Stimulated activated CD4-positive, alpha-beta T cell treated with anti-CD3 and anti-CD28 coated beads, Interleukin-1b, Interleukin-23, amount 100 ng/mL, for 1 hour (primary cell): ENCODE measurements at places on chromosomes 7 and 10.

DNA sequence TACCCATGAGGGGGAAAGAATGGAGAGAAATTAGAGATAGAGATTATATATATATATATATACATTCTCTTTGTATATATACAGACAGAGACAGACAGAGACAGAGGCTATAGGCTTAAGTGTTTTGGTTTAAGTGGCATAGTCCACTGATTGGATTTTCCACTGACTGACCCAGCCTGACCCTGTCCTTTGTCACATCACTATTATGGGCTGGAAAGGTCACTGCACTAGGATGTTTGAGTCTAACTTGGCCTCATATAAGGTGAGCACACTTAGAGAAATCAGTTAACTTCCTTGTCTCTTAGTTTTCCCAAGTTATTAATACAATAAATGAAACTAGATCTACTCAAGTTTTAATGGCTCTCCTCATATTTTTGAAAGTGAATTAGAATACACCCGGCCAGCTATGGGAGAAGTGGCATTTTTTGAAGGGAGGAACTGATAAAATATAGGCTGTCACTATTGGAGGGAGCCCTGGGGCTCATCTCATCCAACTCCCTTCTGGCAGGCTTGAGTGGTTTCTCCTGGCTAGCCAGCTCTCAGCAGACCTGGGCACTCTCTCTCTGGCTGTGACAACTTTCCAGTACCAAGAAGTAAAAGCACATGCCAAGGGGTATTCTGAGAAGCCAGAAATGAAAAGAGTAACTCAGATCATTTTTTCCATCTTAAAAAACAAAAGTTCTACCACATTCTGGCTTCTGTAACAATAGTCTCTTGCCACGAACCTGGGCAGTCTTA lies 455.6 kb upstream of the ANKRD30A start:
- no peak for DNase-seq

DNA sequence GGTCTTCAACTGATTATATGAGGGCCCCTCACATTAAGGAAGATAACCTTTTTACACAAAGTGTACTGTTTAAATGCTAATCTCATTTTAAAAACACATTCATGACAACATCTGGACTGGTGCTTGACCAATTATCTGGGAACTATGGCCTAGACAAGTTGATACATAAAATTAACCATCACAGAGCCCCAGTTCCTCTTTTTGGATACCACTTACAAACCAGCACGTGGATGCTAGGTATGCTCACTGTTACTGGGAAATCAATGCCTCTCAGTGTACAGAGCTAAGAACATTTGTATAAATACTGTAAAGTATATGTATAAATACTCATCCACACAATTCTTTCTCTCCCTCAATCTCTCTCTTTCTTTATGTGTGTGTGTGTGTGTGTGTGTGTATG lies 1217.8 kb upstream of the LRRTM3 start:
- no peak for DNase-seq

DNA sequence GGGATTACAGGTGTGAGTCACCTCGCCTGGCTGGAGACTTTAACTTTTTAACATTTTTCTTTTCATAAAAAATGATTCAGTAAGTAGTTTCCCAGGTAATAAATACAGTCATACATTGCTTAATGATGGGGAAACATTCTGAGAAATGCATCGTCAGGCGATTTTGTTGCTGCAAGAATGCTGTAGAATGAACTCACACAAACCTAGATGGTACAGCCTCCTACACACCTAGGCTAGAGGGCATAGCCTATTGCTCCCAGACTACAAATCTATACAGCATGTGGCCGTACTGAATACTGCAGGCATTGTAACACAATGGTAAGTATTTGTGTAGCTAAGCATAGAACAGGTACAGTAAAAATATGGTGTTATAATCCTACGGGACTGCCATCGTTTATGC lies 108.5 kb upstream of the SFMBT2 start:
- DNase-seq: no peak

- no peak for DNase-seq
Observed at GRCh38 chr7:86991771-86992191, 67.7 kb downstream of the ELAPOR2 start.

GRCh38 chr10:111873621-111874135 lies 309.9 kb downstream of the GPAM start:
- no peak for DNase-seq

DNA sequence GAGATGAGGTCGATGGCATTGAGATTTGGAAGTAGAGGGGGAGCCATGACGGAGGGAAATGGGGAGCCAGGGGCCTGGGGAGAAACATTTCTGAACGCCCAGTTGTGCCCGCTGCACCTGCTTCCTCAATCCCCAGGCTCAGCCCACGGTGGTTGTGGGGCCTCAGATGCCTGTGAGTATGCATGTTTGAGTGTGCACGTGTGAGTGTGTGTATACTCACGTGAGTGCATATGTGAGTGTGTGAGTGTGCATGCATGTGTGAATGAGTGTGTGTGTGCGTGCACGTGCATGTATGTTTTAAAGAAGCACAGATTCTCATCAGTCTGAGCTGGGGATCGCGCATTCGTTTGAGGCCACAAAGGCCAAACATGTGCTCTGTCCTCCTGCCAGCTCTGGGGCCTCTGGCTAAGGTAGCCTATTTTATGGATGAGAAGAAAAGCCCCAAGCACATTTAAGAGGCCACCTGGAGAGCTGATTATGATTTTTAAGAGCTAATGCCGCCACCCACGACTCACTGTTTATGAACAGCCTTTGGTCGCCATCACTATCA lies 154.8 kb downstream of the ARHGAP12 start:
- no peak for DNase-seq

DNA sequence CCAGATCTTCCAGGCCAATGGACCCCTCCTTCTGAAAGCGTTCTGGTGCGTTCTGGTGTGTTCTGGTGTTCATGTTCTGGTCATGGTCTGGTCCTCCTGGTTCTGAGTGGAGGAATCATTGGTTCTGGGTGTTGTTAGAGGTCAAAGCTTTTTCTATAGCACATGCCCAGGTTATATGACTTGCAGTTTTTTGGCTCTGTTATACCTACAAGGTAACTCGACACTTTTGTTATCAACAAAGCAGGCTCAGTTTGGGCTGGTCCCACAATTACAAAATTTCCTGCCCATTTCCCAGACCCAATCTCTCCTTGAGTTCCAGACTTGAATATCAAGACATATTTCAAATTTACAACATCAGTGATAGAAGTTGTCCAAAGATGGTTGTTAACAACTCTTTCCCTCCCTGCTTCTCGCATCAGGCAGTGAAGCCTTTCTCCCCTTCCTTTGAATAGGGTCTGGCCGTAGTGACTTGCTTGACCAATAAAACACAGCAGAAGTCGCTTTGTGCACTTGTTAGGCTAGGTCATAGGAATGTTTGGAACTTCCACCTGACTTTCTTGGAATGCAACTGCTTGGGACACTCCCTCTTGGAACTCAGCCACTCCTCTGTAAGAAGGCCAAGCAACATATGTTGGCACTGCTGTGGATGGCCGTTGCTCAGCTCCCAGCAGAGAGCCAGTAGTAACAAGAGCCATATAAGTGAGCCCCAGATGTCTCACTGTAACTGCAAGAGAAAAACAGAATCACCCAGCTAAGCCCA lies 83.1 kb upstream of the STEAP1B start:
- no peak for DNase-seq

DNA sequence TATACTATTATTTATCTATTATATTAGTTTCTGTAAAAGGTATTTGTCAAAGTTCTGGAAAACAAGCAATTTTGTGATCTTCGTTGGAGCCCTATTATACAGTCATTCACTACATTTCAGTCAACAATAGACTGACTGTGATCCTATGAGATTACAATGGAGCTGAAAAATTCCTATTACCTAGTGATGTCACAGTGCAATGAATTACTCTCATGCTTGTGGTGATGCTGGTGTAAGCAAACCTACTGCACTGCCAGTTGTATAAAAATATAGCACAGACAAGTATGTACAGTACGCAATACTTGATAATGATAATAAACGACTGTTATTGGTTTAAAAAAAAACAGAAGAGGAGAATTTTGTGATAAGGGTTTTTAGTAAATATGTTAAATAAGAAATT lies 21.4 kb downstream of the OR6V1 start:
- DNase-seq: no peak

DNA sequence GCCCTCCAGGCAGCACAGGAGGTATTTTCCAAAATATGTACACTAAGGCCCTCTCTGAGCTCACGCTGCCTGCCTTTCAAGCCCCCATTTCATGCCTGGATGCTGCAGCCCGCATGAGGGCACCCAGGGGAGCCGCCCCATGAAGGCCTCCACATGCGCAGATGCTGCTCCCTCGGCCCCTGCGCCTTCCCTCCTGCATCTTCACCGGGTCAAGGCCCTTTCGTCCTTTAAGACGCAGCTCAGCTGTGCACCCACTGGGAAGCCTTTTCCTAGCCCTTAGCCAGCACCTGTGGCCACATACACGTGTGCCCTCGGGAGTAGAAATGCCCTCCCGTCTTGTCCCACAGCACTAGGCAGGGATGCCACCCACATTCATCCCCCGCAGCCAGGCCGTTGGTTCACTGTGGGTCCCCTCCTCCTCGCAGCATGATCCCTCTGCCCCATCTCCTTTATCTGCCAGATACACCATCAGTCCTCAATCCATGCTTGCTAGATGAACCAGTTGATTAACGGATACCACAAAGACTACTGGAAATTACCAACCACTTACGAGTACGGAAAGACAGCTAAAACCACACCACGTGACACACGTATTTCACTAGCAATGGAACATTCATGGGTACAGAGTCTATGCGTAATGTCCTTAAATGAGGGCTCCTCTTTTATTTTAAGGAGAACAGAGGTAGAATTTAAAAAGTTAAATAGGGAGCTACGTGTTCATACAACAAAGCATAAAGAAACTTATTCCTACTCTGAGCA lies 278.0 kb downstream of the TNS3 start:
- DNase-seq: no peak

- no peak for DNase-seq
Observed at GRCh38 chr10:89981891-89982290, 280.5 kb downstream of the KIF20B start.

- no peak for DNase-seq
Observed at GRCh38 chr7:121195874-121196273, 132.9 kb upstream of the WNT16 start.

- DNase-seq: no peak
Observed at GRCh38 chr7:143396182-143396581, 12.5 kb downstream of the EPHA1 start.

GRCh38 chr7:81783818-81784217 lies 14.0 kb upstream of the HGF start:
- DNase-seq: no peak

DNA sequence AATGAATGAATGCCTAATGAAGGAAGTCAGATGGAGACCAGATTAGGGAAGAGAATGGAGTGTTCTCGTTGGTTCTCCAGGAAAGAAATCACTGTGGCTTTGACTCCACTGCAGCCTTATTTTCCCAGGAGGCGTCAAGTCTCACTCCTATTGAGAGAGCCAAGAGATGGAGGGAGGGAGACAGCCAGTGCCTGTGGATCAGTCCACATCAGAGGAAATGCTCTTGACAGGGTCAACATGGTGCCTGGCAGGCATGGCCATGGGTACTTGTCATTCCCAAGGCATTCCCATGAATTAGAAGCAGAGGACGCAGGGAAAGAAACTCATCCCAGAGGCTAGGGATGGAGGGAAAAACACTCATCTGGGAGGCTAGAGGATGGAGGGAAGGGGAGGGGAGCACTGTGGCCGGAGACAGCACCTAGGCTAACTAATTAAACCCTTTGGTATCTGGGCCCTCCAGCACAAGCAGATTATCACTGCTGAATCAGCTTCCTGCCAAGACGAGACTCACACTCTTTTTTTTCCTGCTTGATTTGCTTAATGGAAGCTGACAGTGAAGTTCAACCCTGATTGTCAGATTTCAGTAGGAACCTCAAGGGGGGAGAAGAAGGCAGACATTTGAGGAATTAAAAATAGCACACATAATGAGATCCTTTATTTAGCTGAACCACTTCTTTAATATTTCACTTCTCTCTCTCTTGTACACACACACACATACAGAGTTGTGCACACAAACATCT lies 1233.2 kb upstream of the AUTS2 start:
- DNase-seq: no peak

DNA sequence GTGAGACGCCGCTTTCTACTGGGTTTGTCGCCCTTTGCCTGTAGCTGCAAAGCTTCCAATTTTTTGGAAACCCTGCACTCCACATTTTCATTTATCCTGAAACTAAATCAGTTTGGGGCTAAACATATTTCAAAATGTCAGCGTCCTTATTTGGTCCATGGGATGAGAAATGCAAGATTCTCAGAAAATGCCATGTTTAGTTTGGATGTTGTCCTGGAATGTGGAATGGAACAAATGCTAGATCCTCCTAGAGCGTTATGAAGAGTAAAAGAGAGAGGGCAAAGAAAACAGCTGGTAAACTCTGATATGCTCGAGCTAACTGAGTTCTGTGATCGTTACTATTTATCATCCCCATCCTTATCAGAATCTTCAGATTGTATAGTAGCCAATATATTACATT lies 236.9 kb downstream of the KLF6 start:
- no peak for DNase-seq

DNA sequence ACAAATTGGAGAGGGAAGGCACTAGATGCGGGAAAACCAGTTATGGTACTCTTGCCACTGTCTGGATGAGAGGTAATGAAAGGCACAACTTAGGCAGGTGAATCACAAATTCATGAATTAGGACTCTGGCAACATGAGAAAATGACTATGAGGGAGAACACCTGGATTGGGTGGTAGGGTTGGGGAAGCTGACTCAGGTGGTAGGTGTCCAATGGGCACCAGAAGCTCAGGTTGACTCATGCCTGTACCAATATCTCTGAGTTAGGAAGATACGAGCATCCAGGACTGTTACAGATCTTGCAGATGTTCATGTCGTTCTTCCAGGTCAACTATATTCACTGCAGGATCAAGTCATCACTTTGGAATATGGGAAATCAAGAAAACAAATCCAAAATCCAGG lies 56.7 kb downstream of the NPY start:
- DNase-seq: no peak

GRCh38 chr7:129110982-129111376 lies 33.5 kb upstream of the TSPAN33 start:
- DNase-seq: no peak

GRCh38 chr7:38700116-38700515 lies 68.9 kb upstream of the AMPH start:
- no peak for DNase-seq

GRCh38 chr10:78768041-78768835 lies 300.5 kb upstream of the ZMIZ1 start:
- no peak for DNase-seq

GRCh38 chr10:73892310-73893030 lies 18.1 kb upstream of the CAMK2G start:
- DNase-seq: no peak

- DNase-seq: no peak
Observed at GRCh38 chr7:48421357-48421756, 250.1 kb downstream of the ABCA13 start.
